Aorta (tissue), 5 donors: ENCODE measurements at places on chromosomes 12 and 14. TPM values are rescaled to one million over a fixed set of nuclear protein-coding genes. Genes with fewer than 3 reads are reported as not detected.

GRCh38 chr12:127343940-127344339, 923.0 kb upstream of the TMEM132C start:
- no peak for DNase-seq

- no peak for DNase-seq
These were observed 5.5 kb upstream of the RNASE1 start for GRCh38 chr14:20808162-20808483.

GRCh38 chr12:116647813-116648212, 88.6 kb downstream of the MAP1LC3B2 start:
- DNase-seq, result no peak

DNA sequence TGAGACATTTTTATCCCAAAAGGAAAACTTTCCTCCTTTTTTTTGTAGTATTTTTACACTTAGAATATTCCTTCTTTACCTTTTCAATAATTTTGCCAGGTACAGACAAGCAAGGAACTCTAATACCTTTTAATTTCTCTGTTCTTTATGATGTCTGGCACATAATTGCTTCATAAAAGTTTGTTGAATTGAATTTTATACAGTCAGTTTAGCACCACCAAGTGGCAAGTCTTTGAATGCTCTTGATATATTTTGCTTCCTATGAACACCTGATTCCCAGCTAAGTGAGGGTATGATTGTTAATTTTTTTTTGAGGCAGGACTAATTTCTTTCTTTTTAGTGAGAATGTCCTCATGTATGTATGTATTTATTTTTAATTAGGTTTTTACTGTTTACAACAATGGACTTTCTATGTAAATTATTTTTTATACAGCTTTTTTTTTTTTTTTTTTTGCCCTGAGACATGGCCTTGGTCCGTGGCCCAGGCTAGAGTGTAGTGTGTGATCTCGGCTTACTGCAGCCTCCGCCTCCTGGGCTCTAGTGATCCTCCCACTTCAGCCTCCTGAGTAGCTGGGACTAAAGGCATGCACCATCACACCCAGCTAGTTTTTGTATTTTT, 6.9 kb downstream of the TBC1D15 start:
- DNase-seq, result no peak

The ANAPC5 gene
- 118 TPM for total RNA-seq

GRCh38 chr12:26748741-26749431, 84.1 kb downstream of the ITPR2 start:
- no peak for DNase-seq

The TEX22 gene
- total RNA-seq, result 2.1 TPM

DNA sequence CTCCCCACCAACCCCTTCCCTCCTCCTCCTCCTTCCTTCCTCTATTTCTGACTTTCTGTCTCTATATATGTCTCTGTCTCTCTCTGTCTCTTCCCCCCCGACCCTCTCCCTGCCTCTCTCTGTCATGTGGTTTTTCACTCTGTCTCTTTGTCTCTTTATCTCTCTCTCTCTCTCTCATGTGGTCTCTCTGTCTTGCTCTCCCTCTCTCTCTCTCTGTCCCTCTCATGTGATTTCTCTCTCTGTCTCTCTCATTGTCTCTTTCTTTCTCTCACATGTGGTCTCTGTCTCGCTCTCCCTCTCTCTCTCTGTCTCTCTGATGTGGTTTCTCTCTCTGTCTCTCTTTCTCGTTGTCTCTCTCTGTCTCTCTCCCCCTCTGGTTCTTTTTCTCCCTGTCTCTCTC, 59.3 kb downstream of the PHETA1 start:
- DNase-seq, result no peak

- DNase-seq, result no peak
These were observed 59.6 kb downstream of the PPFIA2 start for GRCh38 chr12:81699551-81699950.

DNA sequence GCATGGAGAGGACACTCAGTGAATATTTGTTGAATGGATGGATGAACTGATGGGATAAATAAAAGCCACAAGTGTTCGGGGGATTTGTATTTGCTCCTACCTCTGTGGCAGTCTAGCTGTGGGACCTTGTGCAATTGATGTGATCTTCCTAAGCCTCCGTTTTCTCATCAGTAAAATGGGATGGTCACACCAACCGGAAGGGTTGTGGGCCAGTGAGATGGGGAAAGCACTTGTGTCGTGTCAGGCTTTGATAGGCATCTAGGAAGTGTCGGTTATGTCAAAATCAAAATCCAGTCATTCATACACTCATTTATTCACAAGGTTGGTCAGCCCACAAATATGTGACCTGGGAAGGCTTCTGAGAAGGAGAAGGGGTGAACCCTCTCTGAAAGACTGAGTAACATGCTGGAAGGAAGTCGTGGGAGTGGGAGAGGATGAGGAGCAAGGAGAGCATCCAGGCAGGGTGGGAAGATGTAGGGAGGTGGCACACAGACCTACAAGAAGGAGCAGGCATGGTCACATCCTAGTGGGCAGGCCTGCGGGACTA, 7.8 kb upstream of the SERPINA9 start:
- DNase-seq, result no peak

DNA sequence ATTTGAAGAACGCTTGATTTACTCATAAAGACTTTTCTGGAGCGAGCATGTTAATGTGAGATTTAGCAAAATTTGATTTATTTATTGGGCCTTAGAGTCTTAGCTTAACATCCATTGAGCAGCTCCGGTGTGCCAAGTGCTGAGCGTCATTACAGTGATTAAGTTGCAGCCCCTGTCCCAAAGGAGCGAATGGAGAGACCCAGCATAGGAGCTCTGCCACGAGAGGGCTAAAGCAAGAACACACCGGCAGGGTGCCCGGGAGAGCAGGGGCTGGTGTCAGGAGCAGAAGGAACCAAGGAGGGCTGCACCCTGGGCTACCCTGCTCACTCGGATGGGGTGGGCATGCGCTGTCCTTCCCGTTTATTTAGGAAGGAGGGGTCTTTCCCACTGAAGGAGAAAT, 50.6 kb downstream of the PPP2R5C start:
- no peak for DNase-seq

- DNase-seq, result no peak
These were observed 10.6 kb downstream of the TCL1A start for GRCh38 chr14:95703341-95703740.

DNA sequence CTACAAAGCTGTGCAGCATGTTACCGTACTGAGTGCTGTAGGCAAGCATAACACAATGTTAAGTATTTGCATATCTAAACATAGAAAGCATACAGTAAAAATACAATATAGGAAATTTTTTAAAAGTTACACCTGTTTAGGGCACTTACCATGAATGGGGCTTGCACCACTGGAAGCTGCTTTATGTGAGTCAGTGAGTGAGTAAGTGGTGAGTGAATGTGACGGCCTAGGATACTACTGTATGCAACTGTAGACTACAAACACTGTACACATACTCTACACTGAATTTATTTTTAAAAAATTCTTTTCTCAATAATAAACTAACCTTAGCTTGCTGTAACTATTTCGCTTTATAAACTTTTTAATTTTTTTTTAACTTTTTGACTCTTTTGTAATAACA, 82.1 kb upstream of the FSCB start:
- no peak for DNase-seq

GRCh38 chr14:90213099-90213748, 43.1 kb upstream of the PSMC1 start:
- no peak for DNase-seq

GRCh38 chr14:67622675-67623074, 3.0 kb downstream of the ARG2 start:
- peak; percentile 62 for DNase-seq

- DNase-seq, result no peak
These were observed 93.0 kb downstream of the TRHDE start for GRCh38 chr12:72365151-72365550.

DNA sequence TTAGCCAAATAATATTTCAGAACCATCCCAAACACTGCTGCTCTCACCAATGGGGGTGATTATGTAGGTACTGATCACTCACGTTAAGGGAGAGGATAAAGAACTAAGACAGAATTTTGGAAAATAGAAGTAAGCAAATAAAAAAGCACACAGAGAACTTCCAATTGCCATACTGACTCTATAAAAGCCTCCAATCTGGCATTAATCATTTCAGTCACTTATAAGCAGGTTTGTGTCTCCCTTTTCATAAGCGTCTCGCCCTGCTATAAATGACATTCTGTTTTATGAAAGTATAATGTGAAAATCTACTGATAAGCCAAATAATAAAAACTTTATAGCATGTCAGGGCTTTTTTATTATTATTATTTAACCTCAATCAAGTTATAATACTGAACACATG, 435.2 kb downstream of the ETNK1 start:
- DNase-seq, result no peak

The CGRRF1 gene
- 18.7 TPM for total RNA-seq

DNA sequence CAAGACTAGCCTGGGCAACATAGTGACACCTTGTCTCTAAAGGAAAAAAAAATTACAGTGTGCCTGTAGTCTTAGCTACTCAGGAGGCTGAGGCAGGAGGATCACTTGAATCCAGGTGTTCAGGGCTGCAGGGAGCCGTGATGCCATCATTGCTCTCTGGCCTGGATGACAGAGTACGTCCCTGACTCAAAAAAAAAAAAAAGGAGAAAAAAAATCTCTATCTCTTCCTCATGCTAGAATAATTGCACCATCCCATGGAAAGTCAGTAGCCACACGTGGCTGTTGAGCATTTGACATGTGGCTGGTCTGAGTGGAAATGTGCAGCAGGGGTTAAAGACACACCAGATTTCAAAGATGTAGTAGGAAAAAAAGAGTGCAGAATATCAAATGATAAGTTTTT, 3.8 kb downstream of the RILPL1 start:
- DNase-seq, result no peak

The YBX3 gene
- total RNA-seq, result 602 TPM

The TBX3 gene
- 3.7 TPM for total RNA-seq

DNA sequence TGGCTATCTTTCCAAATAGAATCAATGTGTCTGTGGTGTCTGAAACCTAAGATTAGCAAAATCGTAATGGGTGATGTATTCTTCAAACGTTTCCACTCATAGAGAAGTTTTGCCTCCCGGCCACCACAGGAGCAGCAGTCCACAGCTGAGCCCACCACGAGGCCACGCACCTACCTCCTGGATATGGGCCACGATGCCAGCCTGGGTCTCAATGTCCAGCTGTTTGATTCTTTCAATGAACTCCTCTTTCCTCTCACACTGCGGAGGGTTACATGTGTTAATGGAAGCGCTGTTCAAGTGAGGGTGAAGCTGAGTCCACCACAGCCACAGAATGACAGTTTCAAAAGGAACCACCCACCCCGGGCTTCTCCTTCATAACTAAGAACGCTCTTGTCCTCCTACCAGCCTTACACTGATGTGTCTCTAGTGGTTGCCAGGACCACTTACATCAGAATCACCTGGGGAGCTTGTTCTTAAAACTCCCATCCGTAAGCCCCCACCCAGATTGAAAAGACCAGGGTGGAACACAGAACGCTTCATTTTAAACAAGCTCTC, 75.3 kb downstream of the CCDC88C start:
- peak; percentile 36 for DNase-seq

DNA sequence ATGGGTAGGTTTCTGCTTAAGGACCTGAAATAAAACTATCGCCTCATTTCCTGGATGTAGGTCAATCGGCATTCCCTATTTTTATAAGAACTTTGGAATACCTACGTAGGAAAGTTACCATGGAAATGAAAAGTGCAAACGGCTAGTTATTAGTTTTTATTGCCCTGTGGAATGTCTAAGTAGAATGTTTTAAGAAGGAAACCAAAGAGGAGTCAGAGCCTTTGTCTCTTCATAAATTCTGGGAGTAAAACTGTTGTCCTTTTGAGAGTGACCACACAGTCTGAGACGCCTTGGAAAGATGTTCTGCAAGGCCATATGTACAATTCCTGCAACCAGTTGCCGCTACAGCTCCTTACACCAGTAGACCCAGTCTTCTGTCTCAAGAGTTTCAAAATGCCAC, 176.0 kb upstream of the SEL1L start:
- no peak for DNase-seq

- no peak for DNase-seq
These were observed 153.2 kb upstream of the BCL2L14 start for GRCh38 chr12:11917501-11917900.

The POTEM gene
- not detected for total RNA-seq

The SLC38A1 gene
- 30.8 TPM for total RNA-seq

DNA sequence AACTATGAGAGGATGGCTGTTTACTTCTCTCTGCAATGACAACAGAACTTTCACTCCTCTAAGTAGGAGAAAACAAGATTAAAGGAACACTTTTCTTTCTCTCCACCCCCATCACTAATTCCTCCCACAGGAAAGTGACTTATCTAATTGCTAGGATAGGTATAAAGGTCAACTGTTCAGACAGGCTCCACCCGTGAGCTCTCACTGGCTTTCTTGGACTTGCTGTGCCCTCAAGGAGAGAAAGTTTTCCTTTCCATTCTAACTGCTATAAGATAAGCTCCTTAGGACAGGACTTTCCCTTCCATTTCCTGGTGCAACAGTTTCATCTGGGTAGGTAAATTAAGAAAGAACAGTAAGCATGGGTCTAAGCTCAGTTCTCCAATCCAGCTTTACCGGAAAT, 4.8 kb downstream of the SLC41A2 start:
- DNase-seq, result no peak

The DTX3 gene
- total RNA-seq, result 47.2 TPM

DNA sequence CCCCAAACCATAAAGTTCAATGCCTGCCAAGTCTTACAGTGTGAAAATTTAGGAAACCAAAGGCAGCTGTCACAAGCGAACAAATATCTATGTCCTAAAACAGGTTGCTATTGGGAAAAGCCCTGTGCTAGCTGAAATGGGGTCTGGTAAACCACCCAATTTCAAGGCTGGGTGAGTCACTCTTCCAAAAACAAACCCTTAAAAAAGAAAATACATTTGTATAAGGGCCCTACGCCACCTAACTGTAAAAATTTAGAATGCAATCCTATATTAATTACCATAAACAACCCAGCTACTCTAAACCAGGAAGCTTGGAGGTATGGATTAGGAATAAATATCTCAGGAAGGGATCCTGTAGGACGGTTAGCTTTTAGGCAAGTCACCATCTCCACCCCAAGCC, 32.1 kb downstream of the PRMT8 start:
- DNase-seq, result no peak

GRCh38 chr14:20848955-20849570, 42.1 kb upstream of the RNASE3 start:
- DNase-seq, result no peak

The KRT75 gene
- not detected for total RNA-seq

GRCh38 chr12:101951002-101951670, 73.8 kb downstream of the DRAM1 start:
- DNase-seq, result no peak

- DNase-seq, result no peak
These were observed 3.0 kb downstream of the PLEKHG6 start for GRCh38 chr12:6313326-6313940.

GRCh38 chr12:6295094-6295811, 15.2 kb upstream of the PLEKHG6 start:
- peak; percentile 63 for DNase-seq
